Activated T-helper 9 cell treated with anti-CD3 and anti-CD28 coated beads, Interleukin-2, amount 50 U/mL, for 16 hours (primary cell): ENCODE measurements at places on chromosomes 16 and 17.

DNA sequence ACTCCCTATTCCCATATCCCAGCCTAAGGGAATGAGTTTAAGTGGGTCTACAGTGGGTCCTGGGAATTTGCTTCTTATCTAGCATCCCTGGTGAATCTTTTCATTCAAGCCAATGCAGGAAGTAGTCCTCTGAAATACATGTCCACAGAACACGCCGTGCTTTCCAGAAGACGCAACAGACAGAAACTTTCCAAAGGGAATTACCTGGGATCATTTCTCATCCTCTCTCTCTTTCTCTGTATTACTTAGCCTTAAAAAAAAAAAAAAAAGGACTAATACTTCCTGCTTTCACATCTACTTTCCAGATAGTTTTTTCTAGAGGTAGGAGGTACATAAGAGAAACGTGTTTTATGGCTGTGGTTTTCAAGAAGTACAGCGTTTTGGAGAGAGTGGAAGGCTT, 499.0 kb downstream of the MAF start:
- no peak for DNase-seq

- no peak for DNase-seq
These were observed 77.0 kb upstream of the ZNF423 start for GRCh38 chr16:49932946-49933345.

- no peak for DNase-seq
These were observed 43.0 kb upstream of the CDH8 start for GRCh38 chr16:62079236-62079635.

DNA sequence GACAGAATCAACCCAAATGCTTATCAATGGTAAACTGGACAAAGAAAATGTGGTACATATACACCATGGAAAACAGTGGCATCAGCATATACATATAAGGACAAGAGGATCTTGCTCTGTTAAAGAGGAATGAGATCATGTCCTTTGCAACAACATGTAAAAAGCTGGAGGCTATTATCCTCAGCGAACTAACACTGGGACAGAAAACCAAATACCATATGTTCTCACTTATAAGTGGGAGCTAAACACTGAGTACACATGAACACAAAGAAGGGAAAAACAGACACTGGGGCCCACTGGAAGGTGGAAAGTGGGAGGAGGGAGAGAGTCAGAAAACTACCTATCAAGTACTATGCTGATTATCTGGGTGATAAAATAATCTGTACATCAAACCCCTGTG, 447.3 kb upstream of the MAF start:
- DNase-seq = no peak

- DNase-seq = peak; percentile 81
These were observed 34.3 kb upstream of the IL21R start for GRCh38 chr16:27367461-27368357.

DNA sequence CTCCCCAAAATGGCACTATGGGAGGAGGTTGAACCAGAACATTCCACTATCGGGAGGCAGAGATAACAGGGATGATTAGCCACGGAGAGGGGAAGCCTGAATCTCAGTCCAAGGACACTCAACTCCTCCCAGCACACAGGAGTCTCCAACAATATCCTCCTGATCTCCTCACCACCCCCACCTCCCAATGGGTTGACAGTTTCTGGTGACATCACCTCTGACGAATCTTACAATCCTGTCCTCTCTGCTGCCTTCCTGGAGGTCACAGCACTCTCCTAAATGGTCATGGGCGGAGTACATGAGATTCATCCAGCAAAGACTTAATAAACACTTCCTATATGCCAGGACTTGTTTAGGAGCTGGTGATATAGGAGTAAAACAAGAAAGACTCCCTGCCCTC, 80.9 kb downstream of the SLC6A2 start:
- DNase-seq = no peak

DNA sequence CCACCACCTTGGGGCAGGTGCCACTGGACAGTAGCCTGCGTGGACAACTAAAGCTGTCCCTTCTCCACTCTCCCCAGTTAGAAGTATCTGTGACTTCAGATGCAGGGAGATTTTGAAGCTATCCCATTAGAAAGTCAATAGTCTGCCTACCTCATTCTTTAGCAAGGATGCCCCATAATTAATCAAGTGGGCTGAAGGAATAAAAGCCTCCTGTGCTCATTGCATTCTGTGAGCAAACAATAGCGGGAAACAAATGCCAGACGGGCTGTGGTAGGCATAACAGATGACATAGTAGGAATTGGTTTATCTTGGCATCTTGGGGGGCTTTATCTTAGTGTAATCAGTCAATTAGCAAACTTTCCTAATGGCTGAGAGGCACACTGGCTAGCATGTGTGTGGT, 96.7 kb upstream of the HSBP1 start:
- no peak for DNase-seq

DNA sequence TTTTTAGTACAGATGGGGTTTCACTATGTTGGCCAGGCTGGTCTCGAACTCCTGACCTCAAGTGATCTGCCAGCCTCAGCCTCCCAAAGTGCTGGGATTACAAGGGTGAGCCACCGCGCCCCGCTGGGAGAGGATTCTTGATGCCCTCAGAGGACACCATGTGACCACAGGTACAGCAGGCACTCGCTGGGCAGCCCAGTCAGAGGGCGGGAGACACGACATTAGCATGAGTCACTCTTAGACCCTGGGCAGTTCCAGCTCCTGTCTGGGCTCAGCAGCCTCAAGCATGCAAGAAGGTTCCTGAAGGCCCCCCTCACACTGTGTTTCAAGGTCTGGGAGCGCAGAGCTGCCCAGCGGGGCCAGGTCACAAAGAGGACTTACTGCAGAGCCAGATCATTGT, 11.9 kb downstream of the STAC2 start:
- DNase-seq = no peak

- no peak for DNase-seq
These were observed 315.6 kb downstream of the SNX29 start for GRCh38 chr16:12291989-12292759.

GRCh38 chr17:76213491-76213890, 26.8 kb downstream of the RNF157 start:
- no peak for DNase-seq

GRCh38 chr17:1272701-1273100, 2.5 kb downstream of the BHLHA9 start:
- DNase-seq = no peak

GRCh38 chr17:76079535-76079955, 563 bp downstream of the ZACN start:
- DNase-seq = no peak

- peak; percentile 54 for DNase-seq
These were observed 500 bp downstream of the COX6A2 start for GRCh38 chr16:31427441-31428278.
